ENCODE measurements at places on chromosomes 16 and 17. TPM values are rescaled to one million over a fixed set of nuclear protein-coding genes. Genes with fewer than 3 reads are reported as not detected.

Gene RHBDF1
- total RNA-seq, result 49.1 TPM

Gene CYLD
- 9.1 TPM for total RNA-seq

Gene CCT6B
- total RNA-seq, result 2.9 TPM

Gene NEUROD2
- not detected for total RNA-seq

Gene TBC1D3I
- not detected for total RNA-seq

Gene SMIM5
- not detected for total RNA-seq

Gene ITGAX
- not detected for total RNA-seq

Gene LGALS9B
- total RNA-seq, result not detected

Gene SMIM36
- total RNA-seq, result not detected

Measured in pericardium fibroblast (primary cell).